ENCODE measurements at places on chromosomes 11 and 22.

GRCh38 chr11:70921804-70922203 is 330.6 kb downstream of the SHANK2 start:
- H3K27ac ChIP-seq = no peak overlapping the region
- no peaks in the 10 kb centered on the region for H3K36me3 ChIP-seq
- H3K27me3 ChIP-seq = no peaks in the 10 kb centered on the region
- H3K4me1 ChIP-seq = no peaks in the 10 kb centered on the region
- H3K4me3 ChIP-seq = no peak overlapping the region

DNA sequence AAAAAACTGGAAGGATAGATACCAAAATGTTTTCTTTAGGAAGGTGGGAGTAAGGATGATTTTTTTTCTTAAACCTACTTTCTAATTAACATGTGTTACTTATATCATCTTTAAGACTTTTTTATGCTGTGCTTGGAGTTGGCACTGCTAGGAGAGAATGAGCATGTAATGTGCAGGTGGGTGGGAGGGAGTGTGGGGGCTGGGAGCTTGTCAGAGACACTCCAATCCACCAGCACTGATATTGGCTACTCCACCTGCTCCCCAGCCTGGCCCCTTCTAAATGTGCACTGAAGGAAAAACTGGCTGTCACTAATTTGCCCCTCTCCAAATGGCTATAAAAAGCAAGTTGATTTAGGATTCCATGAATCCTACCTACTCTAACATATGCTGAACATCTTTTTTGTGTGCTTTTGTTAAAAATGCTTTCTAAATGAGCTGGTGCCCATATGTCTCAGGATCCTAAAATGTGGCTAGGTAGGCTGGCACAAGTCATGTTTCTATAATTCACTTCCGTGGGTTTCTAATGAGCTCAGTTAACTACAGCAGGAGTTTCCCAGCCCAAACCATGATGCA is 44.3 kb upstream of the BMAL1 start:
- DNase-seq = no peak
- H3K4me3 ChIP-seq = no peak overlapping the region
- H3K4me1 ChIP-seq = no peaks in the 10 kb centered on the region
- H3K27me3 ChIP-seq = no peaks in the 10 kb centered on the region

- no peak overlapping the region for H3K27ac ChIP-seq
- no peak for DNase-seq
- no peaks in the 10 kb centered on the region for H3K4me1 ChIP-seq
- H3K27me3 ChIP-seq = no peaks in the 10 kb centered on the region
- no peaks in the 10 kb centered on the region for H3K36me3 ChIP-seq
- no peak overlapping the region for H3K4me3 ChIP-seq
Measured at GRCh38 chr22:36611241-36611976, 82.4 kb upstream of the EIF3D start.

GRCh38 chr11:5092821-5093585 is 23.6 kb downstream of the OR52E1 start:
- no peak overlapping the region for H3K4me3 ChIP-seq
- no peaks in the 10 kb centered on the region for H3K4me1 ChIP-seq
- no peaks in the 10 kb centered on the region for H3K36me3 ChIP-seq
- no peak for DNase-seq
- no peaks in the 10 kb centered on the region for H3K27me3 ChIP-seq
- H3K27ac ChIP-seq = no peak overlapping the region

GRCh38 chr22:49983148-49984042 is 22.8 kb downstream of the PIM3 start:
- H3K4me3 ChIP-seq = no peak overlapping the region
- H3K27ac ChIP-seq = no peak overlapping the region
- peaks cover 18% of the 10 kb centered on the region for H3K27me3 ChIP-seq
- H3K4me1 ChIP-seq = peaks cover 4% of the 10 kb centered on the region
- no peaks in the 10 kb centered on the region for H3K36me3 ChIP-seq
- peak; percentile 83 for DNase-seq

DNA sequence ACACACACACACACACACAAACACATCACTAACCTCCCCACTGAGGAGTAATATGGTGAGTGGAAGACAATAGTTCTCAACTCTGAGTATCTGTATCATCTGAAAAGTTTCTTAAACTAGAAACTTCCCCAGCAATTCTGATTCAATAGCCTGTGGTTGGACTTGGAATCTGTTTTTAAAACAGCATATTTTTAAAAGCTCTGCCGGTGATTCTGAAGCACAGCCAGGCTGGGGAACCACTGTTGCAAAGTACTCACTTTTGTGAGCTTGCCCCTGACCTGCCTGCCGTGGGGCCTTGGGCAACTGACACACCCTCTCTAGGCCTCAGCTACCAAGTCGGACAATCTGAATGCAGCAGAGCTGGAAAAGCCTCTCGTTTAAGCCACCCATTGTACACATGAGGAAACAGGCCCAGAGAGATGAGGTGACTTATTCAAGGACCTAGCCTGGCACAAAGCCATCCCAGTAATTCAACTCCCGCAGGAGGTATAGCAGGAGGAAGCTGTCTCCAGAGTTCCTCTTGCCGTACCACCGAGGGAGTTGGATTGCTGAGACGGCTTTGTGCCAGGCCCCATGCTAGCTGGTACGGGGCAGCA is 8.9 kb downstream of the SLC15A3 start:
- no peaks in the 10 kb centered on the region for H3K27me3 ChIP-seq
- H3K4me1 ChIP-seq = no peaks in the 10 kb centered on the region
- peaks cover 3% of the 10 kb centered on the region for H3K36me3 ChIP-seq
- H3K27ac ChIP-seq = no peak overlapping the region
- no peak overlapping the region for H3K4me3 ChIP-seq
- DNase-seq = no peak

DNA sequence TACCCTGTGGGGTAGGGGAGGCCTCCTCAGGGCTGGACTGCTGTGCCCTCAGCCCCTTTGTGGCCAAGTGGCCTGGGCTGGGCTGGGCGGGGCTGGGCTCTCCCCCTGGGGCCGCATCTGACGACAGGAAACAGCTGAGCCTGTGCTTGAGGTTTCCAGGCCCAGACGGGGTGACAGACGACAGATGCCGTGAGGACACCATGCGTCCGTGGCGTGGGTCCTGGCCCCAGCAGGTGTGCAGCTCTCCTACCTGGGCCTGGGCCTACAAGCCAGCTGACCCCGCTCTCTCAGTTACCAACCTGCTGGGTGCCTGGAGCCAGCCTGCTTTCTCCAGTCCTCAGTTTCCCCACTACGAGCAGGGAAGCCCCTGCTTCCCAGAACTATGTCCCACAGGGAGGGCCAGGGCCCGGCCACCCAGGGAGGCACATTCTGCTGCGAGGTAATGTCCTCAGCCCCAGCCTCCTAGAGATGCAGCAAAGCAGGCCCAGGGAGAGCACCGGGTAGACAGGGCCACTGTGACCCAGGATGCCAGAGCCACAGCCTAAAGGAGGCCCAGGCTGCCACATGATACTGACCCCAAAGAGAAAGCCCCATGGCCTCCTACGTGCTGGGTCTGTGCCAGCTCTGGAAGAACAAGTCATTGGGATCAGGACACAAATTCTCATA is 181.3 kb downstream of the IGLL1 start:
- H3K27ac ChIP-seq = no peak overlapping the region
- H3K4me1 ChIP-seq = no peaks in the 10 kb centered on the region
- H3K36me3 ChIP-seq = no peaks in the 10 kb centered on the region
- no peak overlapping the region for H3K4me3 ChIP-seq

- DNase-seq = no peak
- no peak overlapping the region for H3K4me3 ChIP-seq
- H3K36me3 ChIP-seq = no peaks in the 10 kb centered on the region
- H3K27me3 ChIP-seq = no peaks in the 10 kb centered on the region
- H3K27ac ChIP-seq = no peak overlapping the region
- peaks cover 3% of the 10 kb centered on the region for H3K4me1 ChIP-seq
Measured at GRCh38 chr22:38930512-38930911, 26.9 kb upstream of the APOBEC3A start.

GRCh38 chr22:18103527-18104269 is 6.9 kb upstream of the TUBA8 start:
- H3K4me1 ChIP-seq = no peaks in the 10 kb centered on the region
- no peak overlapping the region for H3K4me3 ChIP-seq
- no peak for DNase-seq
- H3K27me3 ChIP-seq = peaks cover 2% of the 10 kb centered on the region

DNA sequence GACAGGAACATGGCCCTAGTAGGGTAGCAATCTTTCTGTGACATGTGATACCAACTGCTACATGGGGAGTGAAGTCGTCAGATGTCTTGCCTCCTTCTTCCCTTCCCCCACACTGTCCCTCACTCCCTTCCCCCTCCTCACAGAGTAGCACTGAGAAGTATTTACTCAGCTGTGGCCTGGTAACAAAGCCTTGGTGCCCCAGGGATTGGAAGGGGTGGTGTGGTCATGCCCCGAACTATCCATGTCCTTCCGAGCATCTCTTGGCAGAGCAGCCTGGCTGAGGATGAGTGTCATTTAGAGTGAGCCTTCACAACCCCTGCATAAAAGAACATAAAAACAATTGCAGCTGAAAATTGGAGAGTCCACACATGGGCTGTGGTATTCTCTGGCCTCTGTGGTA is 46.1 kb downstream of the ARFGAP2 start:
- no peak overlapping the region for H3K27ac ChIP-seq
- H3K36me3 ChIP-seq = no peaks in the 10 kb centered on the region
- no peaks in the 10 kb centered on the region for H3K27me3 ChIP-seq
- no peak overlapping the region for H3K4me3 ChIP-seq
- DNase-seq = no peak

DNA sequence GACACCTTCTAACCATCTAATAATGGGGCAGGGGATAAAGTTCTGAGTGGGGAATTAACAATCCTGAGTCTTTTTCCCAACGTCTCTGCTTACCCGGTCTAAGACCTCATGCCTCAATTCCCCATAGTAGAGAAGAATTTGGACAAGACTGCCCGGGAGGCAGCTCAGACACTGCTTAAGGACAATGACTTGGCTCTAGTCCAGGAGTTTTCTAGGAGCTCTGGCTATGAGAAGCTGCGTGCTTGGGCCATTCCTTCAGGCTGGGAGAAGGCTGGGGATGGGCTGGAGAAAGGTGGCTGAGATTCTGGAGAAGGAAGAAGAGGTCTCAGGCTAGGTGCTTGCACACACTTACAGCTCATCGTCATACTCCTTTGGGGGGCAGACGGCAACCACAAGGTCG is 19.8 kb upstream of the ABCC8 start:
- H3K4me3 ChIP-seq = no peak overlapping the region
- no peaks in the 10 kb centered on the region for H3K27me3 ChIP-seq

DNA sequence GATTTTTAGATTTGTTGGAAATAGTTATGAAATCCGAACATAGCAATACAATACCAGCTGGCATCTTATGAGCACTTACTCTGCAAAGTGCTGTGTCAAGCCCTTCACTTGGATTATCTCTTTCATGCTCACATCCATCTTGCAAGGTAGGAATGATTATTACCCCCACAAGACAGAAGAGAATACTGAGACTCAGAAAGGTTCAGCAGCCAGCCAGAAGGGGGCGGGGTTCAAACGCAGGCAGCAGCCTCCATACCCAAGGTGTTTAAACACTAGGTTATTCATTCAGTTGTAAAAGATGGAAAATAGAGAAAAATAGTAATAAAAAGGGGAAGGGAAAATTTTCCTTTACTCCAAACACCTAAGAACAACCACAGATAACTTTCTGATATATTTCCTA is 158.5 kb downstream of the CCDC34 start:
- H3K27ac ChIP-seq = no peak overlapping the region
- DNase-seq = peak; percentile 63
- no peak overlapping the region for H3K4me3 ChIP-seq
- no peaks in the 10 kb centered on the region for H3K27me3 ChIP-seq

GRCh38 chr11:36672815-36673450 is 74.9 kb upstream of the RAG2 start:
- DNase-seq = no peak
- no peaks in the 10 kb centered on the region for H3K36me3 ChIP-seq
- no peak overlapping the region for H3K4me3 ChIP-seq
- H3K27ac ChIP-seq = no peak overlapping the region
- H3K4me1 ChIP-seq = no peaks in the 10 kb centered on the region

DNA sequence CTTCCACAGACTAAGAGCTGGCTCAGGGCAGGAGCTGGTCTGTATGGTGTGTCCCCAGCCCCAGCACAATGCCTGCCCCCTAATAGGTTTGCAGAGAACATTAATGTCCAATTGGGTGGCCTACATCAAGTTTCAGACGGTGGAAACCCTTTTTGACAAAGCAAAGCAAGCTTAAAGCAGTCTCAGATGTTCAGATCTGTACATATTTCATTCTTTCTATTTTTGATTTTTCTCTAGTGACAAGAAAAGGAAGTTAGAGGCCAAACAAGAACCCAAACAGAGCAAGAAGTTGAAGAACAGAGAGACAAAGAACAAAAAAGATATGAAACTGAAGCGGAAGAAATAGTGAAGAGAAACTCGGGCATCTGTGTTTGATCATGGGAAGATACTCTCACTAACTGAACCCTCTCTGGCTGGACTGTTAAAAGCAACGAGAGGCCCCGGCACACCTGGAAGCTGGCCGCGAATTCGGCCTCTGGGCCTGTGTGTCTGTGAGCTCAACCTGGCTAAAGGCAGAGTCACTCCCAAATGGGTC is 40.5 kb downstream of the NAT10 start:
- H3K36me3 ChIP-seq = peaks cover 37% of the 10 kb centered on the region
- no peaks in the 10 kb centered on the region for H3K27me3 ChIP-seq
- no peak overlapping the region for H3K27ac ChIP-seq
- no peak overlapping the region for H3K4me3 ChIP-seq

GRCh38 chr22:16717699-16718558 is 107.3 kb downstream of the XKR3 start:
- H3K27ac ChIP-seq = no peak overlapping the region
- no peaks in the 10 kb centered on the region for H3K4me1 ChIP-seq
- no peaks in the 10 kb centered on the region for H3K27me3 ChIP-seq
- no peak overlapping the region for H3K4me3 ChIP-seq

- no peaks in the 10 kb centered on the region for H3K27me3 ChIP-seq
- H3K4me3 ChIP-seq = no peak overlapping the region
- no peak overlapping the region for H3K27ac ChIP-seq
- no peak for DNase-seq
- no peaks in the 10 kb centered on the region for H3K4me1 ChIP-seq
Measured at GRCh38 chr11:64583296-64584262, 7.4 kb upstream of the SLC22A12 start.

DNA sequence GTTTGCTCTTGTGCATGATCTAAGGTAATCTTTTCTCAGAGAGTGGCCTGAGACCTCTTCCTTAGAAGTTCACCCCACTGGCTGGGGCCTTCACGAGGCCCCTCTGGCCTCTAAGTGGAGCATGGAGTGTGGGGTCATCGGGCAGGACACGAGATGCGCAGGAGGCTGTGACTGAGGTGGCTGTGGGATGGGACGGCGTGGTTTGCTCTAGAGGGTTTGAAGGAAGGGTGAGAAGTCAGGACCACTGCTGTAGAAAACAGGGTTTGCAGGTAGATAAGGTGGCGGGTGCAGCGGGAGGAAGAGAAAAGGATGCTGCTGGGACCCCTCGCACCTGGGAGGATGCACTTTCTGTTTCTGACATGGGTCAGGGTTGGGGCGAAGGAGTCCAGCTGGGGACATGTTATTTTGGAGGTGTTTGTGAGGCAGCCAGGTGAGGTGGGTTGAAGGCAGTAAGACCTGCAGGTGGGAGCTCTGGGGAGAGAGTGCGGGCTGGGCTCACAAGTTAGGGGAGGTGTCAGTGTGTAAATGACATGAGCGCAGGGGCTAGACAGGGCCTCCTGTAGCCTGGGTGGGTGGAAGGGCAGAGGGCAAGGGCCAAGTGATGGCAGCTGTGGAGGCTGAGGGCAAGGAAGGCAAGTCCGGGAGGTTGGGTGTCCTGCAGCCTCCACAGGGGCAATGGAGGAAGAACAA is 62.5 kb downstream of the KCNQ1 start:
- peaks cover 51% of the 10 kb centered on the region for H3K27me3 ChIP-seq
- H3K4me1 ChIP-seq = no peaks in the 10 kb centered on the region
- H3K4me3 ChIP-seq = no peak overlapping the region
- H3K27ac ChIP-seq = no peak overlapping the region
- no peak for DNase-seq

- H3K4me1 ChIP-seq = peaks cover 4% of the 10 kb centered on the region
- DNase-seq = no peak
- H3K27ac ChIP-seq = no peak overlapping the region
- no peaks in the 10 kb centered on the region for H3K27me3 ChIP-seq
Measured at GRCh38 chr11:92251980-92252379, 27.4 kb downstream of the FAT3 start.

Data from H1 (cell line).